ENCODE measurements at places on chromosomes 1 and 21.
A peak's percentile ranks its signal among the peaks of the same experiment; 100 is the strongest.

DNA sequence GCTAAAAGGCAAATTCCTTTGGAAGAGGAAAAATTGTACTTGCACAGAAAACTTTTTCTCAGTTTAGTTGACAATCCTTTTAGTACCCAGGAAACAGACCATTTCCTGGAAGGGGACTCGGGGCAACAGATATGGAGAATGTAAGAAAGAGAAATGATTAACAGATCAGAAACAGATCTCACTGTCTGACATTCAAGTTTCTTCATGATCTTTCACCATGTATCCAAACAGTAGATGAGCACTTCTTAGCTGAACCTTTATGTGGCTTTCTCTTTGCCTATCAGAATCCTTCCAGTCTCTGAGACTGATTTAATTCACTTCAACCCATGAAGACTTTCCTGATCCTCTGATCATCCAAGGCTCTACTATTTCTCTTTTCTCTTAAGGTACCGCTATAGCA, 2.7 kb downstream of the TTLL7 start:
- DNase-seq = no peak

GRCh38 chr1:6686294-6686693, 15.3 kb downstream of the DNAJC11 start:
- DNase-seq = peak; percentile 66

GRCh38 chr1:65027666-65028358, 61.5 kb upstream of the JAK1 start:
- DNase-seq = no peak

DNA sequence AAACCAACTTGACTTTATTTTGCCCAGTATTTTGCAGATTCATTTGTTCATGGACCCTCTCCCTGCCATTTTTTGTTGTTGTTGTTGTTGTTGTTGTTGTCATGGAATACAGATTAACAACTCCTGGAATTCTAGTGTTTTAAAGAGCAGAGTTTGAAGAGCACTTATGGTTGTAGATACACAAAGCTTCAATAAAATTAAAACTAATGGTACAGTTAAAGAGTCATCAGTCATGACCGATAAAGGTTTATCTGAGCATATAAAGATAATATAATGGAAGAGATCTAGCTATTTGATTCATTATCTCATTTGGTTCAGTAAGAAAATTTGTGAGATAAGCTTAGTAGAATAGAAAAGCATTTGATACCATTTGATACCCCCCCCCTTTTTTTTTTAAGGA, 21.8 kb downstream of the NEK7 start:
- DNase-seq = no peak

DNA sequence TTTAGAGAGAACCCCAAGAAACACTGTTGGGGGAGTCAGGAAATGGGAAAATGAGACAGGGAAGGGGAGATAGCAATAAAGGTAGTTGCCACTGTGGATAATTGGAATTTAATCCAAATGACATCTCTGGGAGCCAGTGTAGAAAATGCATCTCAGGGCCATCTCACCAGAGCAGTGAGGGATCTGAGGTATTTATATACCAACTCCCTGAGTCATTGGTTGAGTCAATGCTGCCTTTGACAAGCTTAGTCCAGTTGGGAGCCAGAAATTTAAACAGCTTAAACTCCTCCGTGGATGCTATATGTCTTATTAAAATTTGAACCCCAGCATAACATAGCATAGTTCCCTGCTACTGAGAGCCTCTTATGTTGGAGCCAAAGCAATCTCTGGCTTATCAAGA, 140.3 kb downstream of the SLC30A10 start:
- peak; percentile 53 for DNase-seq

- no peak for DNase-seq
Measured at GRCh38 chr1:4019147-4019521, 119.1 kb upstream of the C1orf174 start.

DNA sequence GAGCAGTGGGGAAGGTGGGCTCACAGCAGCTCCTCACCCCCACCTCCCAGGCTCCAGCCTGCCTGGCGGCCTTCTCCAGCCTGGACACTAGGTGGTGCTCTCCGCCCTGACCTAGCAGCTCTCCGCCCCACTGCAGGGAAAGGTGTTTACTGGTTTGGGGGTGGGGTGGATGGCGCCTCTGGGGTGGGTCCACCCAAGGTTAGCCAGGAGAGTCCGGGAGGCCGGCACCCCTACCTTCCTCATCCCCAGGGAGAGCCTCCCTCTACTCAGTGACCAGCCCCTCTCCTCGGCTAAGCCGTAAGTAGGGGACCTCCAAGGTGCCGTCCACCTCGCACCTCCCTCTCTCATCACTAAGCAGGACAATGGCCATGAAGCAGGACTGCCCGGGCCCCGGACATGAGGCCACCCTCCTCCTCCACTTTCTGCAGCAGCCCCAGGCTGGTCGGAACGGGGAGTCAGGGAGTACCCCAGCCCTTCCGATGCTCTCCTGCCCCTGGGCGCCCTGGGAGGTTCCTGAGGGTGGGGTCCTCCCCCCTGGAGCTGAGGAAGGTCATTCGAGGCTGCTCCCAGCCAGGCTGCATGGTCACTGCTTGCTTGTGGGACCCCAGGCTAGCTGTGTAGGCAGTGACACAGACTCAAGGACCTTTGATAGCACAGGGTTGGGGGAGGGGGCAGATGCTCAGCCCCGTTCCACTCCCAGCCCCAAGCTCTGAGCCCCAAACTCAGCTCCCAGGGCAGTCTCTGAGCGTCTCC, 101.4 kb upstream of the VAMP3 start:
- peak; percentile 36 for DNase-seq

DNA sequence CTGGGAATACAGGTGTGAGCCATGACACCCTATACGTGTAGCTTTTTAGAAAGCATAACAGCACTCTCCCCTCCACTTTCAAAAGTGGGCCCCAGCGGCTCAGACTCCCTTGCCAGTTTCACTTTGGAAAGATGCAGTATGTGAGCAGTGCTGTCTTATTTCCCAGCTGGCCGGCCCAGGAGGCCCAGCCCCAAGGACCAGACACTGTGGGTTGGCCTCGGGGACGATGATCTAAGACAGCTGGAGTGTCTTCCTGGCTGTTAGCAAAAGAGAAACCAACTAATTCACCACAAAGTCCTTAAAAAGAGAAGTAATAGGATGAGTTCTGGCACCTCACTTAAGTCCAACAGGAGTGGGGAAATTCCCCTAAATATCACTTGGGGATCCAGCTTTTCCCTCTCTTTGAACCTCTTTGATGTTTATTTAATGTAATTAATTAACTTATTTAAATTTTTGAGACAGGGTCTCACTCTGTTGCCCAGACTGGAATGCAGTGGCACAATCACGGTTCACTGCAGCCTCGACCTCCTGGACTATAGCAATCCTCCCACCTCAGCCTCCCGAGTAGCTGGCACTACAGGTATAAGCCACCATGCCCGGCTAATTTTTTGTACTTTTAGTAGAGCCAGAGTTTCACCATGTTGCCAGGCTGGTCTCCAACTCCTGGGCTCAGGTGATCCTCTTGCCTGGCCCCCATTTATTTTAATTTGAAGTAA, 17.6 kb upstream of the CLIC4 start:
- DNase-seq = peak; percentile 95

DNA sequence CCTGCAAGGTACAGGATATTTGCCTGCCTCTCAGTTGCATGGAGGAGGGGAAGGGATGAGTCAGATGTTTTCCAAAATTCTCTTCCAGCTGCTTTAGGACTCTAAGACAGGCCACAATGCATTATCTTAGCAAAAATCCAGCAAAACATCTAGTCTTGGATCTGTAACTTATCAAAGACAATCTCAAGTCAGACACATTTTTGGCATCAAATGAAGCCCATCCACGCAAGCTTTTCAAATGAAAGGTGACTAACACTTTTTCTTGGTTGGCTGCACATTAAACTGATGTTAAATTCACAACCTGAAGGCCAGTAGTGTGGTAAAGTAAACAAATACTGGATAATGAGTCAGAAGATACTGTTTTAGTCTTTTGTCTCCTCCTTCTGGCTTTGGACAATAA, 21.3 kb downstream of the FAM78B start:
- DNase-seq = no peak

- no peak for DNase-seq
Measured at GRCh38 chr1:1435911-1436629, 580 bp downstream of the VWA1 start.

DNA sequence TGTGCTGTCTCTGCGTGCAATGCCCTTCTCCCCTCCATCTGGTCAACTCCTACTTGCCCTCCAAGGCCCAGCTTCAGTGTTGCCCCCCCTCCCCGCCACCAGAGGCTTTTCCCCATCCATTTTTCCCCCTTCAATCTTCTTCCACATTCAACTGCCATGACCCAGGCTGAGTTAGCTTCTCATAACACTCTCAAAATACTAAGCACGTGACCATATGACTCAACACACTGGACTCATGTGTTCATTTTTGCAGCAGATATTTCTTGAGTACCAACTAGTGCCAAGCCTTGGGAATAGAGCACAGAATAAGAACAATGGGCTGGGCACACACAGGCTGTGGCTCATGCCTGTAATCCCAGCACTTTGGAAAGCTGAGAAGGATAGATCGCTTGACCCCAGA, 132.1 kb downstream of the IGSF21 start:
- no peak for DNase-seq

- no peak for DNase-seq
Measured at GRCh38 chr1:156592910-156593660, 1.5 kb downstream of the NAXE start.

DNA sequence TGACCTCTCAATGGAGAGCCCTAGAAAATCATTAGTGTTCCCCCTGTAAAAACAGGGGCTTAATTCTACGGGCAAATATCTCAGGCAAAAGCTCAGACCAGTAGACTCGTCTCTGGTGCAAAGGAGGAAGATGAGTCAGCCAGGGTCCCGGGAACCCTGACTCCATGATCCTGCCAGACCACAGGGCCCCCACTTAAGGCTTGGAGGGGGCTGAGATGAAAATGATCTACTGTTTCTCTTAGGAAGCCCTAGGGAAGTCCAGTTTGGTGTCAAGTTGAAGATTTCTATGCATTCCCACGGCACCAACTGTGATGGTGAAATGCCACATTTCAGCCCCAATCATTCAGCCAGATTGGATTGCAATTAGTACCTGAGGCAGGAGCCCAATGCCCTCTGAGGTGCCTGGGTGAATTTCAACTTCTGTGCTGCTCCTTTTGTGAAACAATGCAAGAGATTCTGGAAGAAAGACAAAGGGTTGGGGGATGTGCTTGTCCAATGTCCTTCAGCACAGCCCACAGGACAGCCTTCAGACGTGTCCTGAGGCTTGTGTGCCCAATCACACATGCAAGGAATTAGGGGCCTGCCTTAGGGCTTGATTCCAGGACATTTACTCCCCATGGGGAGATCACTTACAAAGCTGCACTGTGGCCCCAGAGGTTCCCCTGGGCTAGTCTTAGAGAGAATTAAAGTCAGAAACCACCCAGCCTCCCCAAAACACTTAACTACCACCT, 18.1 kb downstream of the NAV1 start:
- peak; percentile 77 for DNase-seq

- DNase-seq = no peak
Measured at GRCh38 chr1:5994713-5995621, 2.7 kb upstream of the NPHP4 start.

DNA sequence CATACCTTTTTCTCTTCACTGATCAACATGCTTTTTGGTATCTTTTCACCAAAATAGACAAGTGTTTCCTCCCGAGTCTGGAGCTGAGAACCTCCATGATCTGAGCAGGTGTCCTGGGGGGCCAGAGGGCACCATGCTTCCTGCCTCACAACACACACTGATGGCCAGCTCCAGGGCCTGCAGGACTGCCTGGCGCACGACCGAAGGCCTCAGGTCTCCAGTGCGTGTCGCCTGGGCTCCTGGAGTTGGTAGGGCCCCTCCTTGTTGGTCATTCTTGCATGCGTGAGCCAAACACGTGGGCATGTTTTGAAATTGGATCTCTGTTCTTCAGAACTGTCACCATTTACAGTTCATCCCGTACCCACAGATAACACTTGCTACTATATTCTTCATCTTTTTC, 64.4 kb downstream of the SLC37A1 start:
- no peak for DNase-seq

DNA sequence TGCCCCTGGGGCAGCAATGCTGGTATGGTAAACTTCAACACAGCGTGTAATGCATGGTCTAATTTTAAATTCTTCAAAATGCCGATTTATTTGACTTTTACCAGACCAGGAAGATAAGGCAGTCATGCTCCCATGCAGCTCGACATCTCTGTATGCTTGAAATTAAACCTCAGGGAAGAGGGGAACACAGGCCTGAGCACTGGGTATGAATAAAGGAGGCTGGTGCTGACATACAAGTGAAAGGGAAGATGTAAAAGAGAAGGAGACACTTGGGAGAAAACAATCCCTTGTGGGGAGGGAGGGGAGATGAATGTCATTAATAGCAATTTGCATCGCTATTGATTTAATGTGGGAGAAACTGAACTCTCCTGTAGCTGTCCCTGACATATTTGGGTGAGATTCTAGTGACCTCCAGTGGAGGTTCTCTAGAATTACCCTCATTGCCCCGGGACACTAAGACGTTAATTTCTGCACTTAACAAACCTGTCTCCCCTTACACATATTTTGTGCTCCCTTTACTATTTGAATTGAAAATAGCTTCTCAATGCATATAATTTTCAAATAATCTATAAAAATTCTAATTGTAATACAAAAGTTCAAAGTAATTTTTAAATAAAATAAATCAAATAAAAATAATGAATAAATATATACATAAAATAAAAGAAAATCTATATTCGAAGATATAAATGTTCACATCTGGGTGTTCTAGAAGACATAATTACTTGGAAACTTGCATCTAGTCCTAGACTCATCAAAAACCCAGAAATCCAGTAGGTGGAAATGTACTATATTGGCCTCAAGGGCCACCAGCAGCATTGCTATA, 283.1 kb downstream of the LMX1A start:
- peak; percentile 62 for DNase-seq

DNA sequence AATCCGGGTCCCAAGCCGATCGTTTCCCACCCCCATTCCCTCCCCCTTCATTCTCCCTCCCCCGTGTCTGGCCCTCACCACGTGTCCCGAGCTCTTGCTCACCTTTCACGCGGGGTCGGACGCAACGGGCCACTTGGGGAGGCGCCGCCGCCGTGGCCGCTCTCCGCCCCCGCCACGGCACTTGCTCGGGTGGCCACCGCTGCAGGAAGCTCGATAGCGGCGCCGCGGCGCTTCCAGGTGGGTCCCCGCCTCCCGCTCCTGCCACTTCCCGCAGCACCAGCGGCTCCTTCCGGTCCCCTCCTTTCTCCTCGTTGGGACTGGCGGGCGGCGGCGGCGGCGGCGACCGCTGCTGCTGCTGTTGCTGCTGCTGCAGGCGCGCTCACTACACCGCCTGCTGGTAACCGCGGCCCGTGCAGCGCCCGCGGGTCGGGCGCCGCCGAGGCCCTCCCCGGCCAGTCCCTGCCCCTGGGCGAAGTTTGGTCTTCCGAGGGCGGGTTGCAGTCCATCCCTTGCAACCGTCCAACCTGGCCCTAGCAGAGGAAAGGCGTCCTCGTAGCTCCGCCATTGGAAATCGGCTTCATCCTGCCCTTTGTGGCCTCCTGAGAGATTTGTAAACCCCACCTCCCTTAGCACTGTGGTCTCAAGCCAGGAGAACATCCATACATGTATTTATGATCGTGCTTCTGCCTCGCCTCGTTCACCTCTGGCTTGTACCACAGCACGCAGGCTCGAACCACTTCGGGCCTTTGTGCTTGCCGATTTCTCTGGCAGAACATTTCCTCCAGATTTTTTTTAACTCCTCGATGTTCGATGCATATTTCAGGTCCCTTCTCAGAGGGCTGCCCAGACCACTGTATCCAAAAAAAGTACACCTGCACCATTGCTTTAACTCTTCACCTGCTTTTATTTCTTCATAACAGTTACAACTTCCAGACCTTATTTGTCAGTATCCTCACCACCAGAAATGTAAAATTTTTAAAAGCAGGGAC, 996 bp upstream of the ZZZ3 start:
- DNase-seq = peak; percentile 95

Measured in EH (cell line).